ENCODE measurements at places on chromosomes 4 and X.

DNA sequence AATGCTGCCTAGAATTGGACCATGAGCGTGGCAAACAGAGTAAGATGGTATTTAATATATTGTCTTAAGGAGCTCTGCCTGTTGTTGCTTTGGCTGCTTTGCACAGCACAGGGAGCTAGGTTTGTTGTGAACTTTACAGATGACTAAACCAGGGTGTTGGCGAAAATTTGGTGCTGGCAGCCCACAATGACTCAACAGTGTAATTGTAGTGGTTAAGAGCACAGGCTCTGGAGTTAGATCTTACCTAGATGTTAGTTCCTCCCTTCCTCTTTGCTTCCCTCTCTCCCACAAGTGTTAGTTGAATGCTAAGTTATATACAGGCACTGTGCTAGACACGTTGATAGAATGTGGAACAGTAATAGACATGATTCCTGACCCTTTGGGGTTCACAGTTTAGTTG lies 128.9 kb upstream of the TRPC5 start:
- DNase-seq = peak; percentile 18

GRCh38 chr4:663438-664428 lies 10.3 kb downstream of the ATP5ME start:
- no peak for DNase-seq

- DNase-seq = no peak
Observed at GRCh38 chrX:7233580-7234406, 85.8 kb upstream of the PUDP start.

- no peak for DNase-seq
Observed at GRCh38 chr4:114019969-114020358, 40.5 kb upstream of the ARSJ start.

DNA sequence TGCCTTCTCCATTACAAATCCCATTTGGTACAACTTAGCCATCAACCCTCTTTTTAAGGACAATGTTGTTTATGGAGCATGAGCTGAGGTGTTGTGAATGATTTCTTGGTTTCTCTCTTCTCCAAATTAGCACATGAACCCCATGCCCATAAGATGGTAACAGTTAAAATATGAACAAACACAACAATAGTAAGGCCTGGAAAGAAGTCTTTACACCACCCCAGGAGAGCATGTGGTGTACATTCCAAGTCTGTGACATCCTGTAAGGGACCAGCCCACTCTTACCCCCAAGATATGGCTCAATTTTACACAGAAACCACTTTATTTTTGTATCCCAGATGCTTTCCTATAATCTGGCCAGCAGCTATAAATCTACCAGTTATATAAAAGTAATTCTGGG lies 226.1 kb downstream of the COX18 start:
- no peak for DNase-seq

DNA sequence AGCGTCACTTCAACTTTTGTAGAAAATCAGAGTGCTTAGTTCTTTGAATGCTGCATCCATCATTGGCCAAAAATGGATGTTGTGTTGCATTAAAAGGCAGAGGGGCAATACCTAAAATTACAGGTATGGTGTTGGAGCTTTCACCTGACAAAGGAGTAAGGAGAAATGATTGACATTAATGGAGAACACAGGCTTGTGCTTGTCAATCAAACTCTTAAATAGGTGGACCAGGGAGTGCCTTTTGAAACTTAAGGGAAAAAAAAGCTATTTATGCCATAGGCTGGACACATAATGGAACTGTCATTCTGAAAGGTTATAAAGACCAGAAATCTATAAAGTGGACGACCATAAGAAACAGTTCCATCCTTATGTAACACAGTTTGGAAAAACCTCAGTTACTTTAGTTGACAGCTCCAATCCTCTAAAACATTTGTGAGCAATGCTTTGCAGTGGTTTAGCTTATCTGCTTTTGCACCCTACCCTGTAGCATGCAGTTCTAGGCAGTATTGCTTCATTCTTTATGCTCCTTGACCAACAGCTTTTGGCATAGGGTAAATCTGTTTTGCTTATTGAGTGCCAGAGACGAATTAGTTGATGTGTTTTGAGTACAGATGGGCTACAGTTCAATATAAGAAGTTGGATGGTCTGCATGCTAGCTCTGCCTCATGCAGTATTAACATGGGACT lies 2.4 kb downstream of the HADH start:
- no peak for DNase-seq

GRCh38 chr4:111945014-111945413 lies 200.2 kb upstream of the FAM241A start:
- no peak for DNase-seq

GRCh38 chrX:41258871-41259270 lies 75.1 kb upstream of the DDX3X start:
- no peak for DNase-seq

DNA sequence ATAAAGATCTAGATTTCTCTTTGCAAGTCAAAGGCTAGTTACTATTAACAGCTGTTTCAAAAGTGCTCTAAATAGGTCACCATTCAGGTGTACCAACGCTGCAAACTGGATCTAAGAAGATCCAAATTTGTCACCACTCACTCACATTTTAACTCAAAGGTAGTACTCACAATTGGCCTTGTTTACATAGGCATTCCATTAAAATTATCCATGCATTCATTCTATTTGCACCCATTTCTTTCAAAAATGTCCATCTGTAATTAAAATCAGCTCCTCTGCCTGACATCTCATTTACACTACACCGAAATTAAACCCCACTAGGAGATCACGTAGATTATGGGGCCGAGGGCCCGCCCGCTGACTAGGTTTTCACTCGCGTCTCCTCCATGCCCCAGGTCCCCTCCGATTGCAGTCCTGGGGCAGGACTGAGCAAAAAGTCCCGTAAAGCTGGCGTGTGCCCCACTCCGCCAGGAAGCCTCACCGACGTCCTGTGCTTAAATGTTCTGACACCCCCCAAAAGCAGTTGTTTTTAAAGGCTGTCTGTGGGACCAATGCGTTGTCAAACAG lies 1.3 kb upstream of the ING2 start:
- no peak for DNase-seq

DNA sequence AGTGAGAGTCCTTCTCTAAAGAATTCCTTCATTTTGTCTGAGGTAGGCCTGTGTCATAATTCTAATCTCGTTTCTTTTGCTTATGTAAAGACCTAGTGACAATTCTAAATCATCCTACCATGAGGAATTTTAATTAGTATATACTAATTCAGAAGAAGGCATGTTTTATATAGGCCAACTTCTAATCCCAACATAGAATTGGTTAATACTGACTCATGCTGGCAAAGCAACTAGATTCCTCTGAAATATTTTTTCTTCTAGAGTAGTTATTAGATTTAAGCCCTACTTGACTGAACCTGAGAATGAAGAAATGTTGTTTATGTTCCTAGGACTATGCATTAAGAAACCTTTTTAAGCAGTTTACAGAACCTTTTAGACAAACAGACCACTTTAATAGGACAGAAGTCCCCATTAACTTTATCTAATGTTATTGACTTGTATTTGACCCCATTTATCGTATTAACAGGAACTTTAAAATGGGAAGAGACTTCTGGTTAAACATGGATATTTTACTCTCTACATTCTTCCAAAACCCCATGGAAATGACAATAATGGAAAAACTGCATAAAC lies 56.1 kb upstream of the EIF1AX start:
- no peak for DNase-seq

- DNase-seq = peak; percentile 2
Observed at GRCh38 chr4:17688011-17688441, 73.6 kb downstream of the MED28 start.

GRCh38 chrX:46913667-46914066 lies 1.4 kb downstream of the JADE3 start:
- DNase-seq = no peak

GRCh38 chr4:172951679-172952451 lies 216.7 kb upstream of the GALNT7 start:
- no peak for DNase-seq

DNA sequence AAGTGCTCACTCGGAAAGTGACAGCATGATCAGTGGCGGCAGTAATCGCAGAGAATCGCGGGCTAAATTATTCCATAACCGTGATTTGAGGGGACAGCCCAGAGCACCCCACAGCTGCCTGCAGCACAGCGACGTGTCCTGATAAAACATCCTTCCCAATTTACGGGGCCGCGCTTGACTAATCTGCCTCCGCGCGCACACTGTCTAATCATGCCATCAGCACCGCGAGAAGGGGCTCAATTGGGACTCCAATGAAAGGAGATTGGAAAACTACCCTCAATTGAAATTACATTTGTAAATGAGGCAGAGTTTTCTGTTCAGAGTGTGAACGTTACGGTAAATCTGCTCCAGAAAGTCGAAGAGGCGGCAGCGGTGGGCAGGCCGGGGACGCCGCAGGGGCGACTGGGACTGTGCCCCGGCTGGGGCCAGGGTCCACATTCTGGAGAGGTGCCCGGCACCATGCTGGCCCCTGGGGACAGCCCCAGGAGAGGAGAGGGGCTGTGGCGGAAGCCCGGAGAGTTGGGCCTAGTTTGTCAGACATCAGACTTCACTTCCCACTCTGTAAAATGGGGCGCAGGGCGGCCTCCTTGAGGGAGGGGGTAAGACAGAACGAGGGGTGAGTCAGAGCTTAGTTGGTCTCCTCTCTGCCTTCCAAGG lies 107.7 kb downstream of the FAM53A start:
- DNase-seq = no peak

Measured in stromal cell of bone marrow (primary cell).